ENCODE measurements at places on chromosomes 3 and 15.

GRCh38 chr3:133799794-133800585 lies 5.6 kb upstream of the SRPRB start:
- no peak for DNase-seq

GRCh38 chr3:124217542-124217941 lies 225.6 kb upstream of the ROPN1 start:
- no peak for DNase-seq

DNA sequence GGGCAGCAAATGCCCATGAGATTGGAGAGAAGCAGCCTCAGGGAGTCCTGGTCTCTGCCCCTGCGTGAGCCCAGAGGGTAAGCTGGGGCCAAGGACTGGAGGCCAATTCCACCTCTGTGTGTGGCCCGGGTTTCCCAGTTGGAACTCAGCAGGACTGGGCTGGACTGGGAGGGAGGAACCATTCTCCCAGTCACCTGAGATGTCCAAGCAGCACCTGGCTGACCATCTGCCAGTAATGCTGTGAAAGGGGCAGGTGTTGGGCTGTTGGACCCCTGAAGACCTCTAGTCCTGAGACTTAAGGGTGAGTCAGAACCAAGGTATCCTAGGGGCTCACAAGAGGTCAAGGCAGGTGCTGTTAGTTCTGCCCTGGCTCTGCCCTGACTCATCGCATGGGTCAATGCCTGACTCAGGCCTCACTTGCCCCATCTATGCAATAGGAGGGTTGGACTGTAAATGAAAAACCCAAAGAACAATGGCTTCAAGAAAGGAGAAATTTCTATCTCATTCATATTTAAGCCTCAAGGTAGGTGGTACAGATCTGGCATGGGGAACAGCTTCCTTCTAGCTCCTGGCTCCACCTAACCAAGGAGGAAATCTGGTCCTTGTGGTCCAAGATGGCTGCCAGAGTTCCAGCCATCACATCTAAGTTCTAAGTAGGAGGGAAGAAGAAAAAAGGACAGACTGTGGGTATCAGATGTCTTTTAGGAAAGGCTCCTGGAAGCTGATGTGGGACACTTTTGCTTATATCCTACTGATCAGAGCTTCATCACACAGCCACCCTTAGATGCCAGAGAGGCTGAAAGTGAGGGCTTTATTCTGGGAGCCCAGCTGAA lies 111.3 kb downstream of the FBLN2 start:
- no peak for DNase-seq

DNA sequence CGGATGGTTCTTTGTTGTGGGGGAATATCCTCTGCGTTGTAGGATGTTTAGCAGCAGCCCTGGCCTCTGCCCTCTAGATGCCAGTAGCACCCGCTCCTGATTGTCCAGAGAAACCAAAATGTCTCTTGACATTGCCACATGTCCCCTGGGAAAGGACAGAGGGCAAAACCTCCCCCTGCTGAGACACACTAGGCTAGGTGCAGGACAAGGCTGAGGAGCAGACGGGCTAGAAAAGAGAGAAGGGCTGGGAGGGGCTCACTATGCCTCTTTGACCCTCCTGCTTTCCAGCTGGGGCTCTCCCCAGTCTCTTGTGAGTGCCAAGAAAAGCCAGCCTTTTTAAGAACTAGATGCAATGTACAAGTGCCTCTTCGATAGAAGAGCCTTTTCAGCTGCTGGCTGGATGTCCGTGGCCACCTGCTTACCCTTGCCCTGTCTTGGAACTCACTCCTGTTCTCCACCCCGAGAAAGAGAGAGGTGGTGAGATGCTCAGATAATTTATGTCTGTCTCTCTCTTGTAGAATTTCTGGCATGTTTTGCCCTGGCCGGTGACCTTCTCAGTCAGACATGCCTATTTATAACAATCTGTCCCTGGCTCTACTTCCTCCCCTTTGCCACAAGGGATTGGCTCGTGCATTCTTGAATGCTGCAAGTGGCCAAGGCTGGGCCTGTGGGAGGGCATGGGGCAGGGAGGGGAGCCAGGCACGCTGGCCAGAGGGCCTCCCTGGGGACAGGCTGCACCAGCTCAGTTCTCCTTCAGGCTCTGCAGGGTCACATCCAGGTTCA lies 142.6 kb downstream of the RPLP1 start:
- no peak for DNase-seq

GRCh38 chr15:40685376-40685775 lies 9.6 kb upstream of the RAD51 start:
- DNase-seq = no peak

GRCh38 chr3:182973047-182973446 lies 7.3 kb downstream of the DCUN1D1 start:
- no peak for DNase-seq

DNA sequence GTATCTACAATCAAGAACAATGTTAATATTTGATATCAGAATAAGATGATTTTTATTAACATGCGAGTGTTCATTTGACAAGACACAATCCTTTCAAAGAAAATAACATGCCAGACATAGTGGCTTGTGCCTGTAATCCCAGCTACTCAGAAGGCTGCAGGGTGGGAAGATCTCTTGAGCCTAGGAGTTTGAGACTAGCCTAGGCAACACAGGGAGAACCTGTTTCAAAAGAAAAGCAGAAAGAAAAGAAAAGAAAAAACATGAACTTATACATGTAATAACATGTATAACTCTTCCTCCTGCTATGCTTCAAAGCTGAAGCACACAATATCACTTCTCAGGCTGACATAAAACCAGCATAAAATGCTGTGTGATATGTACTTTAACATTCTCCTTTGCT lies 253.7 kb downstream of the FOXP1 start:
- DNase-seq = no peak

DNA sequence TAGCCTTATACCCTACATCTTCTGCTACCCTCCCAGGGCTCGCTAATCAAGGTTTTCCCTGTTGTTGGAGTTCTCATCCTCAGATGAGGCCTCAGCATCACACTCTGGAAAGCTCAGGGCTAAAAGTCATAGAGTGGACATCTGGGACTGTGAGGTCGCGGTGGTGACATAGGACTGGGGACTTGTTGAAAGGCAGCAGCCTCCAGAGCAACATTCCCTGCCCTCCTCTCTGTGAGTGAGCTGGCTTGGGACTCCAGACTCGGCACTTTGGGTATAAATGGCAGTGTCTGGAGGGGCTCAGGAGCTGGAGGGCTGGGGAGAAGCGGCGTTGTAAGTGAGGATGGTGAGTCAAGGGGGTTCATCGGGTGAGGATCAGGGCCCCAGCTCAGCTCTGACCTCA lies 2.7 kb downstream of the CA12 start:
- DNase-seq = no peak

DNA sequence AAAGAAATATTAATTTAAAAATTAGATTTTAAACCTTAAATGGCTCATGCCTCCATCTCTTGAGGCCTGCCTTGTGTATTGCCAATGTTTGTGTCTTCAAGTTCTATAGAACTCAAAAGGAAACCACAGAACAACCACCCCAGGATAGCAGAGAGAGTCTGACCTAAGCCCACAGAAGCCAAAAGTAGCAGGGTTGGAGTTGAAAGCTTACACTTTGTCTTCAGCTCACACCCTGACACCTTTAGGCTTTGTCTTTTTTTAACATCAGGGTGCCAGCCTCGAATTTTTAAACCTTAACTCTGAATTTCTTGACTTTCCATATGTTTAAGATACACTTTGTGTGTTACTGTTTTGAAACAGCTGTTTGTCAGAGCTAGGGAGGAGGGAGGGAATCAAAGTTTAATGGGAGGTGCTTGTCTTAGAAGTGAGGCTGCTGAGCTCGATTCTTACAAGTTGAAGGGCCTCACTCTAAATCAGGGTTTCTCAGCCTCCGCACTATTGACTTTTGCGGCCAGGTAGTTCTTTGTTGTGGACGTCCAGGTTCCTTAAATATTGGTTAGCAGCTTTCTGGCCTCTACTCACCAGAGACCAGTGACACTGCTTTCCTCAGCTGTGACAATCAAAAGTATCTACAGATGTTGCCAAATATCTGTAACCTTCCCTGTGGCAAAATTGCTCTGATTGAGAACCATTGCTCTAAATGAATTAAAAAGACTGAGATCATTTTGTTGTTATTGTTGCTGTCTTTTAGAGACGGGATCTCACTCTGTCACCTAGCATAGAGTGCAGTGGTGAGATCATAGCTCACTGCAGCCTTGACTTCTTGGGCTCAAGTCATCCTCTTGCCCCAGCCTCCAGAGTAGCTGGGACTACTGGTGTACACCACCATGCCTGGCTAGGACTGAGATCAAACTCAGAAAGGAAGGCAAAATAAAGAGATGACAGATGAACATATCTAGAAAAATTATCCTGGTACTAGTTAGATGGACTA lies 139.2 kb upstream of the EOMES start:
- DNase-seq = no peak

DNA sequence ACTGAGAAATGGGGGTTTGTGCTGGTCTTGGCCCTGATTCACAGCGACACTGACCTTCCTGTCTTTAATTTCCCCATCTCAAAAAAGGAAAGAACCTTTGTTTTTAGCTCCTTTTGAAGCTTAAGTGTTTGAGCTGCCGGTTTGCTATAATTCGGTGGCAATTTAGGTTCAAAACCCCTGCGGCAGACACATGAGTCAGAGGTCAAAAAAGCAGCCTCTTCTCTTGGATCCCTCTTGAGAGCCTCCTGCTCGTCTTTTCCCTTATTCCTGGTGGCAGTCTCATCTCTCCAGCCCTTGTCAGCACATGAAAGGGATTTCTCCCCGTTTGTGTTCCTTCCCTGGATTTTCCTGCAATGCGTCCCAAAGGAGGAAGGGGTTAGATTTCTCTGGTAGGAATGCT lies 64.5 kb downstream of the GRIP2 start:
- no peak for DNase-seq

- no peak for DNase-seq
Observed at GRCh38 chr15:76084256-76084655, 24.5 kb downstream of the TMEM266 start.

GRCh38 chr15:32737304-32737703 lies 19.5 kb downstream of the GREM1 start:
- no peak for DNase-seq

- no peak for DNase-seq
Observed at GRCh38 chr3:105837143-105837740, 31.6 kb downstream of the CBLB start.

DNA sequence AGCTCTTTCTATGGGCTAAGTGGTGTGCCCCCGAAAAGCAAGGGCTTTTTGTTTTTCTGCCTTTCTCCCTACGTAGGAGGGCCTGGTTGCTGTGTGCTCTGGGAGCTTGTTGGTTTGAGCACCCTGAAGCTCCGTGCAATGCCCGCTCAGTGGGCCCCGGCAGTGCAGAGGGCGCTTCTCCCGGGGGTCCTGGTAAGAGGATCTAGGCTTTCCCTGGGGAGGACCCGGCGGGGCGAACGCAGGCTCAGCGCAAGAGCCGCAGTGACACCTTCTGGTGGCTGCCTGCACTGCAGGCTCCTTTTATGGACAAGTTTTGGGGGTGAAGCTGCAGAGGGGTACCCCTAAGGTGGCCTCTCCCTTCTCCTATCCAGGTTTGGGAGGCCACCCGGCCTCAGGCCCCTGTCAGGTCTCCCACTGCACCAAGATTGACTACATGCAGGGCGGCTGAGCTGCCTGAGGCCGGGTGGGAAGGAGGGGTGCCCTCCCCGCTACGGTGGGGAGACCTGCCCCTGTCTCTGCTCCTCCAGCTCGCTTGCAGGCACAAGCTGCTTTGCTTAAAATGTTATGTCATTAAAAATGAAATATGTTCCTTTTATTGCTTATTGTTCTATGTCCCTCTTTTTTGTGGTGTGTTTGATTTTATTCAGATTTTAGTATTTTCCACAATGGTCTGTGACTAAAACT lies 387.9 kb downstream of the GABRG3 start:
- no peak for DNase-seq

DNA sequence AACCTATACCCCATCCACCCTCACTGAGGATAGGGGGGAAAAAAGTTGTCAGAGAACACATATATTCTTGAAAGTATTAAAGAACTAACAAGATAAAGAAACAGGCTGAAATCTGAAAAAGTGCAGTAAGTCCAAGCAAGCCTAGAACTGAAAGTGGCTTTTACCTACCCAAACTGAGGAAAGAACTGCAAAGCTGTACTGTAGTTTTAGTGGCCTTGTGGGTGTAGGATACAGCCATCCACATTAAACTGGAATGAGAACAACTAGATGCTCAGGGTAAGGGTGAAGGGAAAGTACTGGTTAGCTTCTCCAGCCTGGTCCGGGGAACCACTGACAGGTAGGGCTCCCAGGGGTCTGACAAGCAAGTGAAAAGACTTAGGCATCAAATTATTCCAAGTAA lies 10.1 kb downstream of the UBP1 start:
- no peak for DNase-seq

DNA sequence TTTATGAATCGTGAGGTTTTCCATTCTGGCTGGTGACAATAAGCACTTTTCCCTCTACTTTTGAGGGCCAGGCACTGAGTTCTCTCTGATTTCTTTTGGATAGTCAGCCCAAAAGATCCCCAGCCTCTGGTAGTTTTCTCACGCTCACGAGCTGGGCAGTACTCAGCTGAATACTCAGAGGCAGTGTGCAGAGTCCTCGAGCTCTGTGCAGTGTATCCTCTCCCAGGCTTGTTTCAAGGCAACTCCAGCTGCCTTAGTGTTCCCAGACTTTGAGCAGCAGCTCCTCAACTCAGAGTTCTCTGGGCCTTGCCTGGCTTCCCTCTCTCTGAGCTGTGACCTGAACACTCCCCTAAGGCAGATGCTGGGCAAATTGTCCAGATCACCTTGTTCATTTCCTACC lies 59.1 kb upstream of the IQSEC1 start:
- no peak for DNase-seq

DNA sequence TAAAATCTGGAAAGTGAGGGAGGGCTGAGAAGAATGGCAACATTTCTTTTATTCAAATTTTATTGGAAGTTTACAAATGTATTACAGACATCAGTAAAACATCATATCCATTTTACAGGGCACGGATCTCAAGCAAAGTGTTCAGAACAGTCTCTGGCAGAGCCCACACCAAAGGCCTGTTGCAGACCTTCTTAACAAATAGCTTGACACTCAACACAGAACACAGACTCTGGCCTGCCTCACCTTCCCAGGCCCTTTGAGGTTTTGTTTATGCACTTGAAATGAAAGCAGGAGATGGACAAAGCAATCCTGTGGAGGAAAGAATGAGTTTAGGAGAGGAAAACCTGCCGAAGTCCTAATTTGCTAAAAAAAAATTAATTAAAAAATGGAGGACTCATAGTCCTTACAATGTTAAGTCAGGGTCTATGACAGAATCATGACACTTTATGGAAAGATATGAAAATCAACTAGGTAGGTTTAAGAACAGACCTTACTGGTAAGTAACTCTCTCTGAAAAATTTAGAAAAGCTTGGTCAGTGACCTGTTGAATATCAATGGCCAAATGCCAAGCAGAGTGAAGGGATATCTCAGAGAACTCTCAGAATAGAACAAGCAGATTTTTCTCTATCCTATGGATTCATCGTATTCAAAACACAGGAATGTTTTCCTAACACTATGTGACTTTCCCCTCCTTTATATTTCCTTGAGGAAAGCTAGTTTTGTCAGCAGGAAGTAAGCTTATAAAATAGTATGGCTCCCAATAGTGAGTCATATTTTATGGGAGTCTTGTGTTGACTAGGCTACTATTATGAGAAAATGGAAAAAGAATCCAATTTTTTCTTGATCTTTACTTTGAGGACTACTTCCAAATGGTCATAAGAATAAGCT lies 70.8 kb upstream of the PSMD6 start:
- no peak for DNase-seq

- no peak for DNase-seq
Observed at GRCh38 chr3:155702745-155703591, 41.9 kb downstream of the PLCH1 start.

GRCh38 chr3:115146032-115146417 lies 1.1 kb downstream of the ZBTB20 start:
- no peak for DNase-seq

GRCh38 chr3:71618538-71618937 lies 35.0 kb upstream of the FOXP1 start:
- DNase-seq = no peak

All from stimulated activated CD8-positive, alpha-beta memory T cell treated with anti-CD3 and anti-CD28 coated beads, Interleukin-15, amount 100 ng/mL, for 1 hour (primary cell).